ENCODE measurements at places on chromosomes 13 and 19.

DNA sequence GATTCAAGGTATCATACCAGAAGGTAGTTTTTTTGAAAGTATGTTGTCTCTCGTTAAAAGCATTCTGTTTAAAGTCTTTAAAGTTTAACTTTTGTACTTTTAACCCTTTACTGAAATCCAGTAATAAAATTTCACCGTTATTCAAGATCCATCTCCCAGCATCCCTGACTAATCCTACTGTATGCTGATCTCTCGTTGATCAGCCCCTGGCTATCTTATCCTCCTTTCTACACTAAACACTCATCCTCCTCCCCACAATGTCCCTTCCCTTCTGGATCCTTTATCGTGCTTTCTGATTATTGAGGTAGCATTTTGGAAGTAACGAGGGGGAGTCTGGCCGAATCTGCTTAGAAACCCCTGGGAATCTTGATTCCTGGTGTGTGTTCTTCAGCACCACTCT lies 1.3 kb downstream of the TPP2 start:
- peak; percentile 23 for DNase-seq

DNA sequence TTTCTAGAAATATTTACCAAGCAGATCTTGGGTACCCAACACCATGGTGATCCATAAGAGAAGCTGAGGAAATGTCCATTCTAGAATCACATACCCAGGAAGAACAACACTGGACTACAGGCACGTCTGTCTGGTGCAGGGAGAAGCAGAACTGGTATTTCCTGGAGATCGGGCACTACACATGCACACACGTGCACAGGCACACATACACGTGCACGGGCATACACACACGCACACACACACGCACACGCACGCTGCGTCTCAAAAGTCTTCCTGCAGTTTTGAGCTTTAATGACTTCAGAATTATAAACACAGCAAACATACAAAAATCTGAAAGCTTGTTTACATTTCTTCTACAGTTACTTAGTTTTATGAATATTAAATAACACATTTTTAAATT lies 189.8 kb downstream of the DCLK1 start:
- no peak for DNase-seq

DNA sequence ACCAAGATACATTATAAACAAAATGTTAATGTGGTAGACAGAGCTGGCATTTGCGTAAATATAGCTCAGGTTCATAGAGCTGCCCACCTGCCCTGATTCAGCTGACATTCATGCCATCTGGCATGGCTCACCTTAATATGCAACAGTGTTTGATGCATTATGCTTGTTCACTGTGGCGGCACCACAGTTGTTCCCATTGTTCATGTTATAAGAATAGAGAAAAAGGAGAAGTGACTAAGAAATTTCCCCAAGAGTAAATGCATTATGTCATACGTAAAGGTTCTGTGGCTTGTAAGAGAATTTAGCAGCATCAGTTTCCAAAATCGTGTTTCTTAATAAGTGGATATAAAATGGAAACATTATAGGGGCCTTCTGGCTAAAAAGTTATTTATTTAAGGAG lies 4.5 kb downstream of the CCNA1 start:
- DNase-seq: no peak

- DNase-seq: no peak
These were observed 8.3 kb downstream of the ZNF135 start for GRCh38 chr19:58067240-58067912.

GRCh38 chr19:34733266-34733745 lies 737 bp upstream of the ZNF181 start:
- no peak for DNase-seq

DNA sequence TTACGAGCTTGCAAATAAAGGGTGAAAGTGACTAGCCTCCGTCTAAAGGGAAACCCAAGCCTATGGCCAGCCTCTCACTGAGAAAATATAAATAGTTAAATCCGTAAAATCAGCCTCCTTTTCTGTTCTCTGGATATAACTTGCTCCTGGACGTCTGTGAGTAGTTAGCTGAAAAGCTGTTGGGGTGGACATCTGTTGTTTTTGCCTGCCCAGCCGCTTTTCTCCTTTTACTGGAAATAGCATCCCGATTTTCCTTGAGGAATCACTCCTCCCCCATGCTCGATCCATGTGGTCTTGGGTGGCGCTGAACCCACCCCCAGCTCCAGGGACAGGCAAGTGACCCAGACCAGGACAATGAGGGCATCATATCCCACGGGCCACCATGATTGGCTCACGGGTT lies 291.5 kb upstream of the ZNF507 start:
- no peak for DNase-seq

GRCh38 chr19:2865334-2866100 lies 1.6 kb upstream of the ZNF556 start:
- no peak for DNase-seq

- DNase-seq: no peak
These were observed 59.6 kb downstream of the KCNRG start for GRCh38 chr13:50074843-50075242.

Measured in AG20443 (cell line).